ENCODE measurements at places on chromosomes 16 and 17. TPM values are rescaled to one million over a fixed set of nuclear protein-coding genes. Genes with fewer than 3 reads are reported as not detected.

Gene CES4A
- total RNA-seq = 19.4 TPM

Gene GDPD1
- total RNA-seq = not detected

Gene TMEM238L
- total RNA-seq = not detected

Gene C1QTNF8
- not detected for total RNA-seq

Gene ATF7IP2
- total RNA-seq = 1.2 TPM

Gene FBXW10B
- total RNA-seq = 1.5 TPM

Gene C16orf54
- total RNA-seq = 0.26 TPM

Gene SLC2A4
- 148 TPM for total RNA-seq

Gene CDIP1
- total RNA-seq = 34.2 TPM

Gene SCNN1G
- not detected for total RNA-seq

Gene YBX2
- total RNA-seq = 2.2 TPM

Gene TEKT3
- total RNA-seq = not detected

Gene SLC5A2
- not detected for total RNA-seq

Gene AIPL1
- total RNA-seq = not detected

Gene SLC25A10
- total RNA-seq = 5.9 TPM

Gene SCNN1B
- 0.81 TPM for total RNA-seq

Gene CCL13
- 1.5 TPM for total RNA-seq

Gene CORO6
- total RNA-seq = 640 TPM

Gene MYH13
- total RNA-seq = not detected

Gene TBC1D3H
- total RNA-seq = not detected

Gene CRK
- total RNA-seq = 48.6 TPM

Gene TNK1
- total RNA-seq = not detected

Gene MPV17L
- total RNA-seq = 23.4 TPM

Gene PRR15L
- not detected for total RNA-seq

Gene TMEM100
- 87.9 TPM for total RNA-seq

Gene KIF2B
- not detected for total RNA-seq

Gene SCN4A
- total RNA-seq = 107 TPM

Gene TBC1D3K
- not detected for total RNA-seq

Gene TBC1D16
- 5.8 TPM for total RNA-seq

Gene CDK5RAP3
- 25.3 TPM for total RNA-seq

Gene ADAM11
- total RNA-seq = not detected

Gene TBC1D3I
- 0.25 TPM for total RNA-seq

Gene ZNF646
- total RNA-seq = 33.2 TPM

Gene LITAFD
- not detected for total RNA-seq
